Endothelial cell (in vitro differentiated cells): ENCODE measurements at places on chromosomes 4 and X.

- DNase-seq: peak; percentile 64
These were observed 348.5 kb downstream of the MID1IP1 start for GRCh38 chrX:39149761-39150160.

DNA sequence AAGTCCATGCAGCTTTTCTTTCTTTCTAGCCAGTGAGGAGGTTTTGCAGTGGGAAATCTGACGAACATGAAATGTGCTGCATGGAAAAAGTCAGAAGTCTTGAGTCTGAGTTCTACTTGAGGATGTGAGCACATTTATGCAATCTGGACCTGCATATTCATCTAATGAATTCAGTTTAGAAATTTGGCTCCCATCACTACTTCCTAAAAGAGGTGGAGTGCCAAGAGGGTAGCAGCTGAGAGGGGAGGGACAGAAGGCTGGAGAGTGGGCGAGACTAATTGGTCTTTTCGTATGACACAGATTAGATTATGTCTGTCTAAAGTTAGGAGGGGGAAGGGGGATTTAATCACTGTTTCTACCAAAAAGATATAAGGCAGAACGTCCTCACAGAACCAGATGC, 535.9 kb downstream of the IQCM start:
- no peak for DNase-seq

DNA sequence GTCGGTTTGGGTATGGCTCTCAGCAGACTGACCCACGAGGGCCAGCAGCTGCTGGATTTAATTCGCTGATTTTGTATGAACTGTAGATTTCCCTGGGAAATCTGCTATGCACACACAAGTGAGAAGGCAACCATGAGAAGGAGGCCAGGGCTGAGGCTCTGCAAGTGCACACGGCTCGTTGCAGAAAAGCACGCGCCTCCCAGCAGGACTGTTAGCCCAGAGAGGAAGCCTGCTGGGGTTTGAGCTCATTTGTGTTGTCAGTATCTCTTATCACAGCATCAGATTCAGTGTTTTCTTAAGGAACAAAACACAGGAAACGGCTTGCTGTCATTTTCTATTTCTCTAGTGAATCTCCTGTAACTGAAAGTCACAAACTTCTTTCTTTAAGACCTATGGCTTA, 296.2 kb upstream of the FAT1 start:
- no peak for DNase-seq

- DNase-seq: no peak
These were observed 105.2 kb upstream of the MAB21L2 start for GRCh38 chr4:150476776-150477175.
